Activated CD4-positive, alpha-beta T cell treated with anti-CD3 and anti-CD28 coated beads, Interleukin-2, amount 50 U/mL, for 4 hours (primary cell): ENCODE measurements at places on chromosomes 5 and 9.

- DNase-seq: no peak
Observed at GRCh38 chr5:1213508-1214162, 11.5 kb upstream of the SLC6A18 start.

GRCh38 chr5:124761010-124761409, 14.6 kb upstream of the ZNF608 start:
- no peak for DNase-seq

DNA sequence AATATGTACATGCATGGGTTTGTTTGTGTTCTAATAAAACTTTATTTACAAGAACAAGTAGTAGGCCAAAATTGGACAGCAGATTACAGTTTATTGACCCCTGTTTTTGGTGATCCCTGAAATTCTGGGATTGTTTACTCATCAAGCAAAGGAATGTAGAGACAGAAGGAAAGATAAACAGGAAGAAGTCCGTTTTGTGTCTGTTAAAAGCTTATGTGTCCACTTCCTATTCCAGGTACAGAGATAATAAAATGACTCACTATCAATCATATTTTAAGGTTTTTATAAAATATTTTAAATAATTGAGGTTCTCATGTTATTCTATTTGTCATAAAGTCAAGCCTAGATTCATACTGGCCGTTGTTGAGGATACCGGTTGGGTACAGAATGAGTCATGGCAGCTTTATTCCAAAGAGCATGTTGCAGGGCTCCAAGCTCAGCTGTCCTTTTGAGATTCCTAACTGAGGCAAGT, 214.9 kb upstream of the DAB2 start:
- DNase-seq: no peak

- no peak for DNase-seq
Observed at GRCh38 chr9:91495450-91495849, 71.8 kb upstream of the NFIL3 start.

- DNase-seq: no peak
Observed at GRCh38 chr5:38434966-38435705, 121.3 kb downstream of the LIFR start.

DNA sequence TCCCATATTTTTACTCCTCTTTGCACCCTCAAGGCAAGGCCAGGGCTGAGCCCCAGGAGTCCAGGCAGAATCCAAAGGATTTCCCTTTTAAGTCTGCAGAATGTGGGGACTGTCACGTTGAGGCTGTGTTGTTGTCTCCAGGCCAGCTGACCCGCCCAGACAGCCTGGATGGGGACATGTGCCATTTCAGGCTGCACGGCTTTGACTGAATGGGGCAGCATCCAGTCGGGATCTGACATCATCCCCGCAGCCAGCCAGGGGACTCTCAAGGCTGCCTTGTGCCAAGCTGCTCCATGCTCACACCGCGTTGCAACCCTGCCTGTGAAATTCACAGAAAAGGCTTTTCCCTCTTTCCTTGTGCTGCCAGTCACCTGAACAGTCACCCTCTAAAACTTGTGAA, 2.2 kb upstream of the ZNF366 start:
- no peak for DNase-seq

DNA sequence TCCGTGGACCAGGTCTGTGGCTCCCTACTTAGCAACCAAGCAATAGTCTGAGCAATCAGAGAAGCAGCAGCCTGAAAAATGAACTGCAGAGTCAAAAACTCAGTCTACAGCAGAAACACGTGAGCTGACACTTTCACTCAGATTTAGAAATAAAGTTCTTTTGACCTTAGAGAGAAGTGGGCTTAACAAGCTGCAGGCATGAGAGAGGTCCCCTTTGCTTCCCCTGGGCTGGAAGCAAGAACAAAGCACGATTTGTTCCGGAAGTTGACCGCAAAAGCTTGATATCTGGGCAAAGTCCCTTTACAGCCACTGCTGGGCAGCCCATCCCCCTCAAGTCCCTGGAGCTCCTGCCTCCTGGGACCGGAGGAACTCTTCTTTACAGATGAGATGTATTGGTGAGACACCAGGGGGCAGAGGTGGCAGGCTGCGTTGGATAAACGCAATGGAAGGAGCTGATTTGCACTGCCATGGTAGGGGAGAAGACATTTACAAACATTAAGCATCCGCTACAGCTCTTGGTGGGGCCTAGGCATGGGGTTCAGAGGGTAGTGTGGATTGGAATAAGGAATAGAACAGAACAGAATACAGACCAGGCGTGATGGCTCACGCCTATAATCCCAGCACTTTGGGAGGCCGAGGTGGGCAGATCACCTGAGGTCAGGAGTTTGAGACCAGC, 5.8 kb upstream of the SOWAHA start:
- DNase-seq: no peak

DNA sequence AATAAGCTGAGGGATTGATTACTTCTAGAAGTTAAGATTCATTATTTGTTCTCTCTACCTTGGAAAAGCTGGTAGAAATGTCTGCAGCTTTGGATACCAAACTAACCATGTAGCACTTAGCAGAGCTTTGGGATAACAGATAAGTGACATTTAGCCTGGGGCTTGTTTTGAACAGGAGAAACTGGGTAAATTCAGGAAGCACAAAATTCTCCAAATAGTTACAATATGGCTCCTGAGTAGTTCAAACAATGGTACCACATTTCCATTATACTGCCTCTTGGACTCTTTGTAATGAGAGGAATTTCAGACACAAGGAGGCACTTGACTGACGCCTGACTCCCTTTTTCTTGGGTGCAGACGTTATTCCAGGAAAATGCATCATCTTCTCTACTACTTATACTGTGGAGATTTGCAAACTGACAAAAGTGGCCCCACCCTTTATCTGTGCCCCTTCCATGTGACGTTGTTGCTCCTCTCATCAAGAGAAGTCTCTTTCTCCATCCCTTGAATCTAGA, 22.5 kb downstream of the PRUNE2 start:
- no peak for DNase-seq

DNA sequence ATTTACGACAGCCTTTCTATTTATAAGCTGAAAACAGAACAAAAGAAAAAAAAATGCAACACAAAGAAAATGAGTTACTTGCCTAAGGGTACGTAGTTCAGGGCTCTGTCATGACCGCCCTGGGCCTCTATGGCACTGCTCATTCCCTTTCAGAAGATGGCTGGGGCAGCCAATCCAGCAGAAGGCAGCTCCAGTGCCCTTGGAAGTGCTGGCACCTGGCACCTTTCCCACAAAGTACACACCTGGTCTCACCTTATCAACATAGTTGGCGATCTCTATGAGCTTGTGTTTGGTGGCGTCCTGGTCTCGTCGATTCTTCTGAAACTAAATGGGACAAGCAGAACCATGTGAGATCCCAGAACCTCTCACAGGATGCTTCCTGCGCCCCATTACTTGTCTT, 53.2 kb downstream of the NIPAL4 start:
- DNase-seq: no peak

DNA sequence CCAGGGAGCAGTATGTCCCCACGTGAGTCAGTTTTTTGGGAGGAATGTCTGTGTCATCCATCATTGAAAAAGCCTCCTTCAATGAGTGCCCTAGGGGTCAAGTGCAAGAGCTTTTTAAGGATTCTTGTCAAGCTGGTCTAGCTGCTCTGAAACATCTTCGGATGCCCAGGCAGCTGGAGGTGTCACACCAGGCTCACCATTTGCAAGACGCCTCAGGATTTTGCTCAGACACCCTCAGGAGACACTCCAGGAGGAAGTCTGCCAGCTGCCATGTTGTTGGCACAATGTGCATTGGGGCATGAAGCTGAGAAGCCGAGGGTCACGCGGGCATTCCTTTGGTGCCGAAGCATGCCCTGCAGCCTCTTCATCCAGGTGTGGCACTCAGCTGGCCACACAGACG, 111.1 kb upstream of the S1PR3 start:
- no peak for DNase-seq

DNA sequence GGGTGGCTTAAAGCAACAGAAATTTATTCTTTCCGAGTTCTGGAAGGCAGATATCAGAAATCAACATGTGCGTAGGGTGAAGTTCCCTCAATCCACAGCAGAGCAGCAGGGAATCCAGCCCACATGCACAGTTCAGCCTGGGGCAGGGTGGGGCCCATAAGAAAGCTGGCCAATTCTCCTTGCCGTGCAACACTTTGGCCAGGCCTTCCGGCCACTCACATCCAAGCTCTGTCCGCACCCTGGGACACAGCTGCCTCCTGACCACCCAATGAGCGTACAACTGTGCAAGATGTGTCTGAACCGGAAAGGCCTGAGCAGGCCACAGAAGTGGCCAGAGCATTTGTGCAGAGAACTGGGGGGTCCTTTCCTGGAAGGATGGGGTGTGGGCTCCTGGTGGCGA, 274.9 kb downstream of the GADD45G start:
- no peak for DNase-seq

- DNase-seq: no peak
Observed at GRCh38 chr9:2494562-2494961, 127.0 kb upstream of the VLDLR start.

DNA sequence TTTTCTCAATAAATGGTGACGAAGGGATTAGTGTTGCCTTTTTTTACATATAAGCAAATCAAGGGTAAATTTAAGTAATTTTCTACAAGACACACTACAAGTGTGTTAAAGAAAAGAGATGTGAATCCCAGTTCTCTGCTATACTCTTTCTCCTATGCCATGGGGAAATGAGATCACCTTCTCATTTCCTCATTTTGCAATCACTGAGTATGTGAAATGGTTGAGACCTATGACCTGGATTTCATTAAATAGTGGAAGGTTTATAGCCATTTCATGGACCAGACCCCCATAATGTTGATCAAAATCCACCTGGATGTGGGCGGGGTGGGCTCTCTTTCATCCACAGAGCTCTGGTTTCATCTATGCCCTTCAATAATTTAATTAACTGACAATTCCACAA, 66.9 kb upstream of the SLIT3 start:
- DNase-seq: no peak

DNA sequence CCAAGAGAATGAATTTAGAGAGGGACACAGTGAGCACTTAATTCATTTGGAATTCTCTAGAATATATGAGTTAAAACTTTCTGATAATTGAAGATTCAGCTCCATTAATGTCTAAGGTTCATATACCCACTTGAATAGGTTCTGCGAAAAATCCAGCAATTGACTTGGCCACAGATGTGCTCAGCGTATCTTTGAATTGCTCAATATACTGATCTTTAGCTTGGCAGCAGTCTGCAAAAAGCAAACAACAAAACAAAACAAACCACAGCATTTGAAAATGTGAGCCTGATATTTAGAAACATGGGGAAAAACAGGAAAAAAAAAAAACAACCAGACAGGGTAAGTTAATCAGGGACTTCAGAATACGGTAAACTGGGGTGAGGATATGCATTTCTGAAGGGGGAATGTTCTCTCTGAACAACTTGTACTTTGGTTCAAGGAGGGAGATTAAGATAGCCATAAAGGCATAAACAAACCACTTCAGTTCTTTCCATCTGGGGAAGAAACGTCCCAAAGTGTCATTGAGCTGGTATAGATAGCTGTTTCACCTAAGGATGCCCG, 21.4 kb downstream of the AGXT2 start:
- no peak for DNase-seq

DNA sequence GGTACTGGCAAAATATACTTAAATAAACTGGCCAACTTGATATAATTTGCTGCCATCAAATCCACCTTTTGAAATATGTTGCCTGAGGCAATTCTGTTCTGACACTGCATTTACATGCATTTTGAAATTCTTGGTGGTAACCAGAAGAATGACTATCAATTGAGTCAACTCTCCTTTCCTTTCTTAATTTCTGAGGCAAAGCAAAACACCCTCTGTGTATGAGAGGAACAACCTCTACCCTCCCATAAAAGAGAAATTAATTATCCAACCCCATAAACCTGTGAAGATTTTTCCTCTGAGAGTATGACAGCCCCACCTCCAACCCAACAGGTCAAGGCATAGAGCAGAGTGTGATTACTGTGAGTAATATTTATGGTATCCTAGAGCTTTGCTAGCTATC, 286.8 kb downstream of the NR2F1-AS1 start:
- no peak for DNase-seq
